ENCODE measurements at places on chromosomes 3 and 15.

DNA sequence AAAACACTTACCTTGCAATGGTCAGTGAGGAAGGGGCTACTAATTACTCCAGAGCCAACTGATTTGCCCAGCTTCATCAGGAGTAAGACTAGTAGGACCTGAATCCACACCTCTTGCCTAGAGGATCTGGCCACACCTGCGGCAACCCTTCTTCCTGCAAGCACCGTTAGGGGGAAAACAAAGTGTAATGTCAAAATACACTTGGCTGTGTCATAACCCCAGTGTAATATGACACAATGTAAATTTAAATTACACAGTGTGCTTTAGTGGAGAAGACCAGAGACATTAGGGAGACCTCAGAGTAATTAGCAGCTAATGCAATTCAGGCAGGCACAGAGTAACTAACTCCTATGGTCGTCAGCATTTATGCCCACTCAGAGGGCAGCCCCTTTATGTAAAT is 308.5 kb upstream of the ARRDC4 start:
- no peak for DNase-seq

DNA sequence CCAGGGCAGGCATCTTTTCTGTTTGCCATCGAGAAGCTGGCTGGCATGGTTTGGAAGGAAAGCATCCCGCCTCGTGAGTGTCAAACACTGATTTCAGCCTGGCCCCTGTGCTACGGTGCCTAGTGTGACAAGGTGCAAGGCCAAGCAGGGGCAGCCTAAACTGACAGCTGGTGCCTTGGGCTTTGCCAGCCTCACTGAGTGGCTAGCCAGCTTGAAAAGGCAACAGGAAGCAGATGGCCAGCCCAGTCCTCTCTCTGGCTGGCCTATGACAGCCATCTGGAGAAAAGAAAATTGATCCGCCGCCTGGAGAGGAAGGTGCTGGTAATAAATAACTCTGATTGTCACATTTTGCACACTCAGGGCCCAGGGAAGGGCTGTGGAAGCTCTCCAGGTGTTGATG is 52.2 kb downstream of the C3orf85 start:
- DNase-seq = no peak

GRCh38 chr3:36813305-36813704 is 49.0 kb upstream of the DCLK3 start:
- no peak for DNase-seq

DNA sequence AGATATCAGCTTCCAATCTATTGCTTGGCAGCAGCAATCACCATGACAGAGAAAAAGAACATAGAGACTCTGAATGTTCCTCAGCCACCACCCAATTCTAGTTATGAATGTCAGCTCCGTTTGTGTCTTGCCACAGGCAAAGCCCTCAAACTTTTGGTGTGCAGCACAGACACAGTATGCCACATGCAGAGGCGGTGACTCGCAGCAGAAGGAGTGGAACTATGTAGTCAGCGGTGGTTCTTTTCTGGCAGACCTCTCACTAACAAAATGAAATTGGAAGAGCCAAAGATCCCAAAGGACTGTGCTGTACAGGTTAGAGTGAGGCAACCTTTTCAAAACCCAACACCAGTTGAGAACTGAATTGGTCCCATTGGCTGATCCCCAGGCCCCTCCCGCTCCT is 220.9 kb downstream of the SLC9A9 start:
- no peak for DNase-seq

DNA sequence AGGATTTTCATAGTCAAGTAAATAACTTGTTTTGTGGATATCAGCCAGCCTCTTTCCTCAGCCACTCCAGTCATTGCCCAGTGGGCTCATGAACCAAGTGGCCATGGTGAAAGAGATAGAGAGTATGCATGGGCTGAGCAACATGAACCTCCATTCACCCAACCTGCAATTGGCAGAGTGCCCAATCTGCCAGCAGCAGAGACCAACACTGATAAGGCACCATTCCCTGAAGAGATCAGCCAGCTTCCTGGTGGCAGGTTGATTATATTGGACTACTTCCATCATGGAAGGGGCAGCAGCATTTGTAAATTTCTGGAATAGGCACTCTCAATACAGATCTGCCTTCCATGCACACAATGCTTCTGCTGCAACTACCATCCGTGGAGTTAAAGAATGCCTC is 10.3 kb upstream of the MCF2L2 start:
- no peak for DNase-seq

- DNase-seq = no peak
Observed at GRCh38 chr3:128473180-128473519, 6.5 kb upstream of the DNAJB8 start.

GRCh38 chr3:195123281-195123691 is 147.7 kb downstream of the XXYLT1 start:
- DNase-seq = no peak

GRCh38 chr15:66885281-66885915 is 180.0 kb upstream of the SMAD3 start:
- no peak for DNase-seq

- peak; percentile 52 for DNase-seq
Observed at GRCh38 chr3:190701096-190701532, 161.4 kb downstream of the GMNC start.

GRCh38 chr3:127456471-127457093 is 134.0 kb downstream of the TPRA1 start:
- no peak for DNase-seq

- DNase-seq = no peak
Observed at GRCh38 chr3:29940759-29941323, 660.0 kb downstream of the RBMS3 start.

GRCh38 chr3:111260878-111261277 is 189.3 kb downstream of the NECTIN3 start:
- DNase-seq = no peak

GRCh38 chr3:139751789-139752188 is 74.0 kb upstream of the NMNAT3 start:
- DNase-seq = no peak

GRCh38 chr15:34869110-34869509 is 73.8 kb upstream of the ACTC1 start:
- no peak for DNase-seq

DNA sequence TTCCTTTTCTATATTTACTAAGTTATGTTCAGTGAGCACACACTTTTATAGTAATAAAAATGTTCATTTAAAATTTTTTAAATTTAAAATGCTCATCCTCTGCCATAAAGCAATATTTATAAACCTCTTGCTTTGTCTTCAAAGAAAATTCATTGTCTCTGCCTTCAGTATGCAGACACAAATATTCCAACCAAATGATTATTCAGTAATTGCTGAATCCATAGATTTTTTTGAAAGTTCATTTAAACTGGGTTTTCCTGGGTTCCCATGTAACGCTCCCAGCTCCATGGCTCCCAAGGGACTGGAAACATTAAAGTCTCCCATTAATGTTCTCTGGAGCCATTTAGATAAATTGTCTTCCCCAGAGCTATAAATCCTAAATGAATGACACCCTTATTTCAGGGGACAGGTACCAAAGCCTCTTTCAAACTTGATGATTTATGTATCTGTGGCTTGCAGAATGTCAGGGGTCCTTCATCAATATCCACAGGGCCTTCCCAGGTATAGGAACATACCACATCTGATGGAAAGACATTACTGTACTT is 15.2 kb upstream of the GLCE start:
- DNase-seq = no peak

DNA sequence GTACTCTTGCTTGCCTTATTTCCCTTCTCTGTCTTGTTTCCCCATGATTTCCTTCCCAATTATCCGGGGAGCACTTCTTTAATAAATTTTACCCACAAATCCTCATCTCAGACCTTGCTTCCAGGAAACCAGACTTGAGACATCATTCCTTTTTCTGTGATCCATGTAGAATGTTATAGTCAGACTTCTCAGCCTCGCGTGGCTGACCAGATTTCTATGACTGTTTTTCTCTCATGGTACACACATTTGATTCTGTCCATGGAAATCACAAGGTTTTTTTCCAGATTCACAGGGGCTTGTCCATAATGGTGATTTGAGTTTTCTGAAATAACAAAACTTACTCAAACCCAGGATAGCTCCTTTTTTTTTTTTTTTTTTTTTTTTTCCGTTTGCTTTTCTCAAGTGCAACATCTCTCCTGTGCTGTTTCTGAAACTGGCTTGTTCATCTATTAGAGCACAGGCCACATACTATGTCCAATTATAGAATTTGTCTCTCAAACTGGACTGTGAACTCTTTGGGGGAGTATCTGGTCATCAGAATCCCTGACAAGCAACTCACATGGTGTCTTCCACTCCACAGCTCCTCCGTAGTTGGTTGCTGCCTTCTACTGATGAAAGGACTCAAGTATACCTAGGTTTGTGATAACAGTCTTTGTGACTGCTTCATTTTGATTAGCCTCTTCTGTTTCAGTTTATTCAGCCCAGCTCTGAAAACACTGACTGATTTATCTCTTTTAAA is 50.8 kb downstream of the RBMS3 start:
- no peak for DNase-seq

DNA sequence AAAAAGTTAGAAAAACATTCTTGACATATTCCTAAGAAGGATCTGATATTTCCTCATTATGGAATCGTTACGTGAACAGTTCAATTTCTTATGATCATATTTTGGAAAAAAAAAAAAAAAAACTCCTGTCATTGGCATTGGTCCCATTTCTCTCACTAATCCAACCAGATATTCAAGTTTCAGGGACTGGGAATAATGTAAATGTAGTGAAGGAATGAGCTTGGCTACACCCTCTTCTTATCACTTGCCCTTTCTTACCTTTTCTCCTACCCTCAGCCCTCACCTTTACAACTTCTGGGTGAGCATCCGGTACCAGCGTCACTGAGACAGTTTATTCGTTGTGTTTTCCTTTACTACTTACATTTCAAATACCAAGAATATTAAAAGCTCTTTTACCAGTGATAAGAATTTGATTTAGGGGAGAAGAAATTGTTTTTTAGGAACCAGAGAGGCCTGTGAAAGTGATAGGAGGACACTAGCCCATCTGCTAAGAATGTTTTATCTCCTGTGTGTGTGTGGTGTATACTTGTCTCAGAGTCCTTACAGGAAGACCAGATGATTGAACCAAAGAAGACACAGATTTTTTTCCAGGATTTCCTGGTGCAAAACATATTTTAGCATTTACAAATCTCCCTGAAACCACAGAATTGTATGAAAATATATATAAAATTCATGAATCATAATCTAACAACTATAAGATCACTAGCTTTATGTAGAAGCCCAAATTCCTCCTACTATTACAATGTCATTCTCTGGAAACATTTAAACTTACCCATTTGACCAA is 946.7 kb downstream of the ZPLD1 start:
- no peak for DNase-seq

DNA sequence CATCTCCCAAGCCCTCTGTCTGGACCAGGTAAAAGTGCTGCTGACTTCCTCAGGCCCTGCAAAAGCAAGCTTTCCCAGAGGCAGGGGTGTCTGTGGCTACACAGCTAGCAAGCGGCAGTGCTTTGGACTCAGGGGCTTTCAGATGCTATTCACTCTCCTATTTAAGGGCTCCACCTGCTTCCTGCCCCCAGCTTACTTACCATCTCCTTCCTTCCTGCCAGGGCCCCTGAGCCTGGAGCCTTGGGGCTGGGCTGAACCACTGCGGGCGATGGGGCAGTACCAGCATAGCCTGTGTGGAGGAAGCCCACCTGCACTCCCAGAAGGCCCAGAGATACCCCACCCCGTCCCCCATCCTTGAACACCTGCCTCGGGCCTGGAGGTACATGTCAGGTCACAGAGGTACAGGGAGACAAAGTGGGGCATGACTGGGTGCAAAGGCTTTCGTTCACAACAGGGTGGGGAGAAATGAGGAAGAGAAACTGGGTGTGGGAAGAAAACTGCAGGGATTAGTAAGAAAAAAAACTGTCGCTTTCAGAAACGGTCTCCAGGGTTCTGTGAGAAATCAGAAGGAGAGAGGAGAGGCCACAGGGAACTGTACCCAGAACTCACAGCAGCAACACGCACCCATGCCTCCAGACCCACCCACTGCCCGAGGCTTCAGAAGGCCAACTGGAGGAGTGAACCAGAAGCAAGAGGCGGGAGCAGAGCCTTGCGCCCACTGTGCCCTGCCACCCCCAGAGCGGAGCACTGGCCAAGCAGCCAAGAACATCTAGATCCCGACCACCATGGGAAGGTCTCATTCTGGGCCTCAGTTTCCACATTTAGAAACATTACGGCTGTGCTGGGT is 49.5 kb downstream of the CCDC12 start:
- DNase-seq = no peak

GRCh38 chr3:124786511-124787241 is 56.4 kb downstream of the UMPS start:
- no peak for DNase-seq

DNA sequence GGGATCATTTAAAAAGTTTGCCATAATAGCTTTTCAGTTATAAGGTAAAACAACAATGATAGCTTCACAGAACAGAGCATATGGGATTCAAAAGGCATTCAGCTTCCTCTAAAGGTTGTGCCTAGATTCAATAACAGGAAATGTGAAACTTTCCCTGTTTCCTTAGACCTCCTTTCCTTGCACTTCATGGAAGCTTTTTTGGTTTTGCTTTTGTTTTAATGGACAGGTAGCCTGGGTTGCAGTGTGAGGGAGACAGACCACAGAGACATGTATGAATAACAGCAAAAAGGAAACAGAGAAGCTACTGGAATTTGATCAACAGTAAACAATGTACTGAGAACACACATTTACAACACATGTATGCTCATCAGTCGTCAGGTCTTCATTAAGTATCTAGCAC is 2.3 kb upstream of the TNFAIP8L3 start:
- DNase-seq = no peak

GRCh38 chr3:170180079-170180907 is 1.2 kb downstream of the PHC3 start:
- DNase-seq = no peak

GRCh38 chr3:37144806-37145205 is 29.6 kb downstream of the LRRFIP2 start:
- DNase-seq = no peak

DNA sequence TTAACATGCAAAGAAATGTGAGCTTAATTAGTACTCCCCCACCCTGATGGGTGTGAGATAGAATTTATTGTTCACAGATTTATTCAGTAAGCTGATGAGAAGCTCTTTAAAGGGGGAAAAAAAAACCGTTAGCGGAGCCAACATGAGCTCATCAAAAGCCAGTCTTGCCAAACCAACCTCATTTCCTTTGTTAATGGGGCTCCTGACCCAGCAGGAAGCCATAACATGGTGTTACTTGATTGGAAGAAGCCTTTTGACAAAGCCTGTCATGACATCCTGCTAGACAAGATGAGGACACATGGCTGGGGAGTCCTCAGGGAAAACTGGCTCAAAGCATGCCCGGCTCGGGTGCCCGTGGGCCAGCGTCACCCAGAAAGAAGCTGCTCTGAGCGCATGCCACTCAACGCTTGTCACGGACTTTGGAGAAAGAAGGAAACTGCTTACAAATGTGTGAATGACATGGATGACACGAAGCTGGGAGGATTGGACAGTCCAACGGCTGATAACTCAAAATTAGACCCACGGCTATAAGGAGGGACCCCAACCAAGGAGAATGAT is 64.6 kb downstream of the SLCO2A1 start:
- DNase-seq = no peak

DNA sequence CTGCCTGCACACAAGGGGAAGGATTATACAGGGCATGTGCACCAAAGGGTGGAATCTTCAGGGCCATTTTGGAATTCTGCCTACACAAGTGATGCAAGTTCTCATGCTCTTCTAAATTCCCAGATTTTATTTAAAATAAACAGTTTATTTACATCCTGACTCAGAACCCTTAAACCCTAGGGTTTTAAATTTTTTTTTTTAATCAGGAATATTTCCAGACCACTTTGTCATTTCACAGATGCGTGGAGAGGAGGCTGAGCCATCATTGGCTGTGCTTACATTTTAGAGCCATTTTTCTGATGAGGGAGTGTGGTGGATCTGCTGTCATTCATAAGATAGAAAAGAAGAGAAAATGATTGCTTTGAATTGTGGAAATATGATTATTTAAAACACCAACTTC is 65.2 kb upstream of the MNS1 start:
- no peak for DNase-seq

- DNase-seq = no peak
Observed at GRCh38 chr3:139236336-139236735, 107.5 kb upstream of the MRPS22 start.
